ENCODE measurements at places on chromosomes 12 and 14. TPM values are rescaled to one million over a fixed set of nuclear protein-coding genes. Genes with fewer than 3 reads are reported as not detected.

The LIN7A gene
- total RNA-seq = 1.8 TPM

The LALBA gene
- not detected for total RNA-seq

The A2M gene
- total RNA-seq = not detected

The OTX2 gene
- total RNA-seq = not detected

The SOX5 gene
- total RNA-seq = 1.8 TPM

The VRTN gene
- not detected for total RNA-seq

The NANOG gene
- not detected for total RNA-seq

The LRRK2 gene
- total RNA-seq = 0.16 TPM

The TDRD9 gene
- 0.76 TPM for total RNA-seq

The GARIN6 gene
- not detected for total RNA-seq

The PAPLN gene
- 106 TPM for total RNA-seq

The MGP gene
- total RNA-seq = 10.8 TPM

The CLEC12A gene
- not detected for total RNA-seq

Measured in mesangial cell (primary cell).